ENCODE measurements at places on chromosomes 3 and 15.

DNA sequence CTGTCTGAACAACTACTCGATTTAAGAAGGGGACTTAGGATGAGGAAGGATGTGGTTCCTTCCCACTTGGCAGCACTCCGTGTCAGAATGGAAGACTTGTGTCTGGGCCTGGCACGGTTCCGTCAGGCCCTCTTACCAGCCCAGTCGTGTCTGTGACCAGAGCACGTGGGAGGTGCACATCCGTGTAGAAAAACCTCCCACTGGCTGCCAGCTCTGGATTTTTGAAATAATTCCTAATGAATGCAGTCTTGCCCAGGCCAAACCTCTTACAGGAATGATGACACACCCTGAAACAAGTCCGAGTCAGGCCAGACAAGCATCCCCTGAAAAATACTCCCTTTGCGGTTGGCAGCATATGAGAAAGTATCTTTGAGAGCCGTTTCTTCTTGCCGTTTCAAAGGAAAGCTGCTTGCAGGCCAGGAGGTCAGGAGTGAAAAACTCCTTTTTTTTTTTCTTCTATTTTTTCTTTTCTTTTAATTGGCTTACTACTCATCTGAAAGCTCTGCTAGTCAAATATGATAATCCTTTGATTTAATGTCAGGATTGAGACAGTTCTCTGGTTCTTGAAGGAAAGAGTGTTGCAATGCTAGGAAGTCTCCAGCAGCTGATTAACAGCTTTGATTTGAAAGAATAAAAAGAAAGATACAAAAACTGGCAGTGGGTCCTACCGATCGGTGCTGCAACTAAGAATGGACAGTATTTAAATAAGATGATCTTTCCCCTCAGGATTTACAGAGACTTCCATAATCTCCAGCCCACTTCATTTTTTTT, 19.8 kb downstream of the IL1RAP start:
- DNase-seq: peak; percentile 97

GRCh38 chr3:196268284-196269163, 19.0 kb downstream of the PCYT1A start:
- DNase-seq: peak; percentile 86

- DNase-seq: peak; percentile 16
Measured at GRCh38 chr3:165196577-165197480, 645 bp upstream of the SLITRK3 start.

GRCh38 chr3:183654727-183655126, 19.3 kb downstream of the KLHL24 start:
- DNase-seq: no peak

- DNase-seq: no peak
Measured at GRCh38 chr3:137669519-137670060, 94.5 kb upstream of the SOX14 start.

DNA sequence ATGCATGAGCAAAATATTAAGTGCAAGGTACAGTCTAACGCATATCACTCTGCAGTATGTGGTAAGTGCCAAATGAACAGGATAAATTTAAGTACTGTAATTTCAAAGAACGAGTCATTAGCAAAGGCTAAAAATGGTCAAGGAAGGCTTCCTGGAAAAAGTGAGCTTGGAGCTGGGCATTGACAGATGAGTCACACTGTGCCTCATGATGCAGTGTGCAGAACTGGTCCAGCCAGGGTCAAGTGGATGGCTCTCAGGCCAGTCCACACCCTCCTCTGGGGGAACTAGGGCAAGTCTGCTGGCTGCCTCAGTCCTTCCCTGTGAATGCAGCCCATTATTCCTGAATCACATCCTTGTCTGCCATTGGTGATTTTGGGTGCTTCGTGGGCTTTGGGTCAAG, 76.3 kb downstream of the CACNA1D start:
- peak; percentile 43 for DNase-seq

DNA sequence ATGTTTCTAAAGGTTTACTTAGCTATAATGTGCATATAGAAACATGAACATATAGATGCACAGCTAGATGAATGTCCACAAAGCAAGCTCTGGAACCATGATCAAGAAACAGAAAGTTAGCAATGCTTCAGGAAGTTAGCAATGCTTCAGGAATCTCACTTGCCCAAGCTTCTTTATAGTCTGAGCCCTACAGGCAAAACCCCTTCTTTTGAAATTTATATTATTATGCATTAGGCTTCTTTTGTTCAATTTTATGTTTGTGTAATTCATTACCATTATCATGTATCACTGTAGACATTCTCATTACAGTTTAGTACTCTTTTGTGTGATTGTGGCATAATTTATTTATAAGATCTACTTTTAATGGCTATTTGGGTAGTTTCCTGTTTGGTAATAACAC, 286.4 kb upstream of the BCHE start:
- DNase-seq: no peak

- DNase-seq: peak; percentile 97
Measured at GRCh38 chr3:124812291-124813265, 74.6 kb downstream of the ITGB5 start.

DNA sequence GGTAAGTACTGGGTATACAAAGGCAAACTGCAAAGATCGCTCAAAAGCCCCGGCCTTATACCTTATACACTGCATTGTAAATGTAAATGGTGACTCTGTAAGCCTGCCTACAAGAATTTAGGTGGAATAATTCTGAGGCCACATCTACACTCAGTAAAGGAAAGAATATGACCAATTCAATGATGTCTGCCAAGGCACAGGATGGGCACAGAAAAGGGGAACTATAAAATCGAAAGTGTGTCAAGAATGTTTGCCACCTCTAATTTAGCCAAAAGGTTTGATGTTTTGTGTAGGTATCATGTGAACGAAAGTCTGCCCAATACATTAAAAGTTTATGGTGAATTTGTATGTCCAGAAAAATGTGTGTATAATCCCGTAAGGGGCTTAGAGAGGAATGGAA, 96.1 kb downstream of the FOXP1 start:
- DNase-seq: no peak
